Caco-2 (cell line): ENCODE measurements at places on chromosomes 2 and 18.
A peak's percentile ranks its signal among the peaks of the same experiment; 100 is the strongest.

DNA sequence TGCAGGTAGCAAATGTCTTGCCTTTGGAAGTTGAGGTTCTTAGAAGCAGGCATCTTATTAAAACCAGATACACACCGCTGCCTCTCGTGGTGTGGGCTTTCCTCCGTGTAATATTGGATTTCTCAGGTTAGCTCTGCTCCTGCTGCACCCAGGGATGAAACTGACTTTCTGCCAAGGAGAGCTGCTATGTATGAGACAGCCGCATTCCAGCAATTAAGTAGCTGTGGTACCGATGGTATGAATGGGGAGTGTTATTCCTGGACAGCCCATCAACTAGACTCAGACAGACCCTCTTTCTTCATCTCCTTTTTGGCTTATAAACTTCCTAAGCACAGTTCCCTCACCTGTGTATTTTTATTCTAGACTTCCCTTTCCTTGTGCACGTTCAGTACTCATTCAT lies 6.8 kb upstream of the EHD3 start:
- no peak for DNase-seq

GRCh38 chr18:32138332-32138982 lies 46.8 kb downstream of the RNF138 start:
- DNase-seq = no peak

DNA sequence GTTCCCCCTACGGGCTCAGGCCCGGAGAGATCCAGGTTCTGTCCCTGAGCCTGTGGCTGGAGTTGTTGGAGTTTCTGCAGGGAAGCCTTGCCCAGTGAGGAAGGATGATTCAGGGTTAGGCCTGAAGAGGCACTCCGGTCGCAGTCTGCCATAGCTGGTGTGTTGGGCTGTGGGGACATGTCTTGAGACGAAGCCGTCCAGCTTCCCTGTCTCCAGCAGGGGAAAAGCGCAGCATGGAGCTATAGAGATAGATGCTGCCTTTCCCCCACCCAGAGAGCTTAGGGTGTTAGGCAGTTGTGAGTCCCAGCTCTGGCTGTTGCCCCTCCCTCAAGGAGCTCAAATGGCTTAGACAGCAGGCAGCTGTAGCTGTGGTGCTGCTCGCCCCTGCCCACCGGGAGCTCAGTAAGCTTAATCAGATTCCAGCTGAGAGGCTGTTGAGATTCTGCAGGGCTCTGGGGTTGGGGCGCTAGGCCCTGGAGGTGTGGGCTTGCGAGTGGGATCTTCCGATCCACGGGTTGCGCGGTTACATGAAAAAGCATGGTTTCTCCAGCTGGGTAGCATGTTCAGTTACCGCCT lies 103.9 kb downstream of the PMAIP1 start:
- DNase-seq = no peak

DNA sequence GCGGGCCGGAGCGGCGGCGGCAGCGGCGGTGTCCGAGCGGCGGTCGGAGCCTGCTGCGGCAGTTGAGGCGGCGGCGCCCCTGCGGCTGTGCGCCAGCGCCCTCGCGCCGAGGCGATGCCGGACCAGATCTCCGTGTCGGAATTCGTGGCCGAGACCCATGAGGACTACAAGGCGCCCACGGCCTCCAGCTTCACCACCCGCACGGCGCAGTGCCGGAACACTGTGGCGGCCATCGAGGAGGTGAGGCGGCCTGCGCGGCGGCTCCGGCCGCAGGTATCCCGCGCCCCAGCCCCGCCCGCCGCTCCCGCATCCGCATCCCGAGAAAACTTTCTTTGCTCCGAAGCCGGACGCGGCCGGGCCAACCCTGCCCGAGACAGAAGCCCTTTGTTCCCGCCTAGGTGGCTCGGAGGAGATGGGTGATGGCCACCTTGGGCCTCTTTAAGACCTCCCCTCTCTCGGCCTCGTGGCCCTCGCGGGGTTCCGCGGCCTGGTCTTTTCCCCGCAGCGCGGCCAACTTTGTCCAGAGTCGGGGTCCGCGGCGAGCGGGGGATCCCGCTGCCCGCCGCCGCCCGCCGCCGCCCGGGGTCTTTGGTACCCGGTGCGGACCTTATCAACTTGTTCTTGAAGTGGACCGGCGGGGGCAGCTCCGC lies 504 bp downstream of the ASAP2 start:
- DNase-seq = no peak

DNA sequence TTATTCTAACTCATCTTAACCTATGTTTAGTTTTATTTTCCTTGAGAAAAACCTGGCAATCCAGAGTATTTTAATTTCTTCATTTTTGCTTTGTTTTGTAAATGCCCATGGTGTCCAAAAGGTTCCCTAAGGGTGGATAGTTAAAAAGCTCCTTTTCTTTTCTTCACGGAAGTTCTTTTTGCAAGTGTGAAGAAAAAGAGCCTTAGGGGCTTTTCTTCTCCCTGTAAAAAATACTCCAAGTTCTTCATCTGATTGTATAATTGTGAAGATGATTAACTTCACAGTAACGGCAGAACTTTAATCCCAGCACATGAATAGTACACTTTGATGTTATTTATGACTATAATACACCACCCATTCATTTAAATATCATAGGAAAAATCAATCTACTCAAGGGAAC lies 530.2 kb upstream of the LINC00305 start:
- no peak for DNase-seq

GRCh38 chr18:62209046-62209445 lies 22.0 kb downstream of the RELCH start:
- no peak for DNase-seq

DNA sequence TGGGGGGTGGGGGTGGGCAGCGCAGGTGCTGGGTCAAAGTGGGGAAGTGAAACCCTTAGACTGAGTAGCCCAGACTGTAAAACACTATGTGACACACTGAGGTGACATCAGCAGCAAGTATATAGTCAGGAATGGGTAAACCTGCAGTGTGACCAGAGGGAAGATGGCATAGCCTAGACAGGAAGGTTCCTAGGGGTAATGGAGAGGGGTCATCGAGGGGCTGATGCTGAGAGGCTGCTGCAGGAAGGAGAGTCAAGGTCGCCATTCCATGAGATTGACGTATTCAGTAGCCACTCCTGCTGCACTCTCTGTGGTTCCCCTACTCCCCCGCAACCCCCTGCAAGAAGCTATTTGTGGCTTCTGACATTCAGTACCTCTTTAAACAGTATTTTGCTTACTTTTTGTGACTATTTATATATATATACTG lies 111.7 kb downstream of the CHST9 start:
- no peak for DNase-seq

- DNase-seq = no peak
Observed at GRCh38 chr2:13030606-13031005, 313.9 kb downstream of the TRIB2 start.

- DNase-seq = no peak
Observed at GRCh38 chr18:40056079-40056692, 1898.8 kb upstream of the PIK3C3 start.

- no peak for DNase-seq
Observed at GRCh38 chr18:25166113-25166512, 185.9 kb downstream of the ZNF521 start.

GRCh38 chr18:79283929-79284328 lies 111.8 kb upstream of the NFATC1 start:
- DNase-seq = no peak

DNA sequence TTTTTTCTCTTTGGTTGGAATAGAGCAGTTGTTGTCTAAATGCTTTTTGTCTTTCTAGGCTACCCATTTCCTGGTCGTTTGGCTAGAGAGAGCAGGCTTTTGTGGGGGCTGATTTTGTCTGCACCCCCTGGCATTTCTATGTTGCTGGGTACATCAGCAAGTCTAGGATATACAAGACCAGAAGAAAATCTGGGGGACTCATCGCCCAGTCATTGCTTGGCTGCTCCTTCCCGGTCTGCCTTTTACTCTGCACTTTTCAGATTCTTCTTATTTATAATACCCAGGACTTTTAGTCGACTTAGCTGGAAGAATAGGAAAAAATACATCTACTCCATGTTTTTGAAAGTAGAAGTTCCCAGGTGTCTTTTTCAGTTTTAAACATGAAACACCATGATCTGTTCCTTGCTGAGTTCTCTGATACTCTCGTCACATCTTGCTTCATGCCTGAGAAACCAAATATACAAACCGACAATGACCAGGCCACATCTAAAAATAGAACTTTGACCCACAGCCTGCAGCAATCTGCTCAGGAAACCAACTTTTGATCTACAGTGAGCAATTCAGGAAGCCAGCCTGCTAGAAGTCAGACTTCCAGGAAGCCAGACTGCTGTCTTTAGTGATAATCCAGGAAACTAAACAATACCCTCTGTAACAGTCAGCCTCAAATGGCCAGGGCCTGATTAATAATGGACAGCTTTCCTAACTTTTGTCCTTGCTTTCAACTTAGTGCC lies 163.8 kb upstream of the MEX3C start:
- peak; percentile 10 for DNase-seq

DNA sequence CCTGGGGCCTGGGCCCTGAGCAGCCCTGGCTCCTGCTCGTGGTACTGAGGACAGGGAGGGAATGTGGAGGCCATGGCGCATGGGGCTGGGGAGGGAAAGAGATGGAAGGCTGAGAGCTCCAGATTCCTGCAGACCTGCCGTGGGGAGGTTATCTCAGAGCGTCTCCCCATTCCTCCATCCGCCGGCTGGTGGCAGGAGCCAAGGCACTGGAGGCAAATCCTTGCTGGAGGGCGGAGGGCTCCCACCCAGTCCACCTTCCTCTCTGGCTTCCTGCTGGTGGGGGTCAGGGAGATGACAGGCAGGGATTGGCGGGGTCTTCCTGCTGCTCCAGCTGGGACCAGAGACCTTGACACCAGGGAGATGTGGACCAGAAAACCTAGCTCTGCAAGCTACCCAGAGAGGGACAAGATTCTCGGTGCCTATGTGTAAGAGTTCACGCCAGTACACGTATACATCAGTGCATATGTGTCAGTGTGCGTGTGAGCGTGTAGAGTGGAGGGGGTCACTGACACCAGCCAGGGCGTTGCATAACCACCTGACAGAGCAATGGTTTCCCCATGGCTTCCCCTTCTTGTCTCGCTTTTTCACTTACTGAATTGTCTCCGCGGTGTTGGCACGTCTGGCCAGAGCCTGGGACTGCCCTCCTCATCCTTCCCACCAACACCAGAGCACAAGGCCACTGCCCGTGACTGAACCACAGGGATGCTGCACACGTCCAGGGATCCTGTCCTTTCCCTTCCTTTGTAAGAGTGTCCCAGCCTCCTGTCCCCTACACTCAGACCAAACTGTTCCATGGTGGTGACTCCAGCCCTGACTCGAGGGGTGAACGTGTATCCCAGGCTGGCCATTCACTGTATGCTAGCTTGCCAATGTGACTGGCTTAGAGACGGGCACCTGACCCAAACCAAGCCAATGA lies 15.8 kb upstream of the SEMA4C start:
- DNase-seq = no peak

DNA sequence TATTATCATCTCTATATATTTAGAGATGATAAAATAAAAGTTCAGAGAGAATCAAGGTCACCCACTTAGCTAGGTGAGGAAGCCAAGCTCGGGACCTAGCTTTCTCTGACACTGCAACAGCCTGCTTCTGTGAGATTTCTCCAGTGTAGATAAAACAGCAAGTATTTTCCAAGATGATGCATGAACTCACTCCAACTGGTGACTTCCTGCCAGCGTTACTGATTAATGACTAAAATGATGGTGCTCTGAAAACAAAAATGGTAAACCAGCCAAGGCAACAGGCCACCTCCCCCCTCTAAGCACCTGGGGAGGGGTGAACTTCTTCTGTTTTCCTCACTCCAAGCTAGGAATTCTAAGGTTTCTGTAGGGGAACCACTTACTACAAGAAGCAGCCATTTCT lies 510.2 kb upstream of the ID2 start:
- no peak for DNase-seq

- DNase-seq = no peak
Observed at GRCh38 chr2:68244456-68244855, 7.9 kb downstream of the PPP3R1 start.

- DNase-seq = no peak
Observed at GRCh38 chr18:57727952-57728807, 74.9 kb downstream of the ATP8B1 start.
